DMS79 (cell line): ENCODE measurements at places on chromosomes 13 and 19.

DNA sequence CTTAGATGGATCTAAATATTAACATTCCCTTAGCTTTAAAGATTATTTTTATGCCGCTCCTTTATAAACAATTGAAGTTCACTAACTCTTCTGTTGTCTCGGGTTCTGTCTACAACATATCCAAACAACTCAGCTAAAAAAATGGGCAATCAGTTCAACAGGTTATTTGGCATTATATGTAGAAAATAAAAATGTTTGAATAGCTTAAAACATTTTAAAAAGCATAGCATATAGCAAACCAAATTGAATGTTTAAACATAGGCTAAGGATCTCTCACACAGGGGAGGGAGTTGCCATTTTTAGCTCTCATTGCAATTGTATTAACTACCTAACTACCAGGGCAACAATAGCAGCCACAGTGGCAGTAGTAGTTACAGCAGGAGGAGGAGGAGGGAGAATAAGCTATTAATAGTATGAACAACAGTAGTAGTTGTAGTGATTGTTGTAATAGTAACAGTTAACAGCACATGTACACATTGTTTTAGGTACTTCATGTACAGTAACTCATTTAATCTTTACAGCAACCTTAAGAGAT, 404.2 kb downstream of the KCNRG start:
- DNase-seq: no peak

GRCh38 chr19:17519967-17520366, 8.5 kb downstream of the PGLS start:
- no peak for DNase-seq

- no peak for DNase-seq
Observed at GRCh38 chr13:97460004-97460775, 26.2 kb downstream of the RAP2A start.

DNA sequence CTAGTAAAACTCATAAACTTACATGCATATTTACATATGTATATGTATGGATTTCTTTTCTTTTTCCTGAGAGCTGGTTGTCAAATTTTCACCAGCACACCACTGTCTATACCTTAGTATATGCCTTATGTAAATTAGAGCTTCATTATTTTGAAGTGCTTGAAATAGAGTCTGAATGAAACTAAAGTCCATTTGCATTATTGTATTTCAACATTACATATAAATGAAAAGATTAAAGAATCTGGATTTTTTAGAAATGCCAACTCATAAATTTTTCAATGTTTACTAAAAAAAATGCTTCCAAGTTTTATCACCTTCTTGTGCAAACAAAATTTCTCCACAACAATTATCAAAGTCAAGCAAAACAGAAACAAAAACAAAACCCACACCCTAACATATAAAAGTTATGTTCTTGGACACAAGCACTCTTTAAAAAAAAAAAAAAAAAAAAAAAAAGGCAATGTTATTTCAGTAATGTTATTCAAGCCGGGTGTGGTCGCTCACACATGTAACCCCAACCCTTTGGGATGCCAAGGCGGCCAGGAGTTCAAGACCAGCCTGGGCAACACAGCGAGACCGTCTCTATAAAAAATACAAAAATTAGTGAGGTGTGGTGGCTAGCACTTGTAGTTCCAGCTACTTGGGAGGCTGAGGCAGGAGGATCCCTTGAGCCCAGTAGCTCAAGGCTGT, 18.3 kb downstream of the MED26 start:
- no peak for DNase-seq

DNA sequence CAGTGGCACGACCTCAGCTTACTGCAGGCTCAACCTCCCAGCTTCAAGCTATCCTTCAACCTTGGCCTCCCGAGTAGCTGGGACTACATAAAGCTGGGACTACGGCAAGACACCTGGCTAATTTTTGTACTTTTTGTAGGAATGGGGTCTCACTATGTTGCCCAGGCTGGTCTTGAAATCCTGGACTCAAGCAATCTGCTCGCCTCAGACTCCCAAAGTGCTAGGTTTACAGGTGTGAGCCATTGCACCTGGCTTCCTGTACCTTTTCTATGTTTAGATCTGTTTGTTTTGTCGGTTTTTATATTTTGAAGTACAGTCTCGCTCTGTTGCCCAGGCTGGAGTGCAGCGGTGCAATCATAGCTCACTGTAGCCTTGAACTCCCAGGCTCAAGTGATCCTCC, 17.5 kb upstream of the TICAM1 start:
- DNase-seq: no peak
